ENCODE measurements at places on chromosomes 13 and 19.

DNA sequence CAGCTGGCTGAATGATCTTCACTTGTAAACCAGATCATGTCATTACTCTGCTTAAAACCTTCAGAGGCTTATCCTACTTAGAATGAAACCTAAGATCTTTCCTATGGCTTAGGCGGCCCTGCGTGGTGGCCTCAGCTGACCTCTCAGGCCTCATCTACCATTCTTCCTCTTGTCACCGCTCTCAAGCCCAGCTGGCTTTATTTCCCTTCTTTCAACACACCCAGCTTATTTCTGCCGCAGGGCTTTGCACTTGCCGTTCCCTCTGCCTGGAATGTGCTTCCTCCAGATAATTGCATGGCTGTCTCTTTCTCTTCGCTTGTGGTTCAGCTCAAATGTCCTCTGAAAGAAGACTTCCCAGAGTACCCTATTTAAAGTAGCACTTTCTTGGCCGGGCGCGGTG, 3.6 kb upstream of the ASF1B start:
- no peak for DNase-seq

DNA sequence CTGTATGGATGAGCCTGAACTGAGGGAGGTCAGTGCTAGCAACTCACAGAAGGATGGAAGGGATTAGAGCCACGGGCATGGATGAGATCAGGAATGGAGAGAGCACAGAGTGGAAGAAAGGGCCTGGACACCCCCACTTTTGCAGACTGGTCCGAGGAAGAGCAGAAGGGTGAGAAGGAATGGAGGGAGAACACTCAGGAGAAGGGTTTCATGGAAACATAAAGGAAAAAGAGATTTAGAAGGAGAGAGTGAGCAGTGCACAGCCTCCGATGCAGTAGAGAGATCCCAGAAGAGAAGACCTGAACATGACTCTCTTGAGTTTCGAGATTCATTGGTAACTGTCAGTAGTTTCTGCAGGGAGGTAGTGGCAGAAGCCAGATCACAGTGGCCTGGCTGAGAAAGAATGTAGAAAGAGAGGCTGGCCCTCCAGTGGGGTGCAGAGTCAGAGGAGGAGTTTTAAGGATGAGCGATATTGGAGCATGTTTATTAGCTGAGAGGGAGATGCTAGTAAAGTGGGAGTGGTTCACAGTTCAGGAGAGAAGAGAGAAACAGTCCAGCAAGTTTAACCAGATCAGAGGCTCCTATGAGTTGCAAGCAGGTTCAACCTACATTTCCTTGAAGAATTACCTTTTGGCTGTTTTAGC, 108.9 kb downstream of the ZAR1L start:
- DNase-seq: no peak

- DNase-seq: no peak
Measured at GRCh38 chr19:40321076-40321475, 27.1 kb downstream of the C19orf47 start.

DNA sequence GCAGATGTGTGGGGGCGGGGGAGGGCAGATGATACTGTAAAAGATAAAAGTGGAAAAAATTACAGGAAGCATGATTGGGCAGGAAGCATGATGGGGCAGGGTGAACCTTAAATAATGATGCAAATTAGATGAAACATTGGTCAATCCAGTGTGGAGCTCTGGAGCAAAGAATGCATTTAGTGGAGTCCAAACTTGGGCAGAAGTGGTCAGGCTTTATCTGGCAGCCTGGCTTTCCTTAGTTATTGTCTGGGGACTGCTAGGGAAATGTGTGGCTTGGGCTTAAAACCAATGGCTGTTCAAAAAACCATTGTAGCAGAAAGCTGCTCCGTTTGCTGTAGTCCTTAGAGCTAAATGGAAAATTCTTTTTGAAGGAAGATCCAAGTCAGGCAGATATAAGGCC, 1077.3 kb upstream of the MIR17HG start:
- no peak for DNase-seq

- DNase-seq: no peak
Measured at GRCh38 chr13:72565893-72566292, 161.5 kb downstream of the MZT1 start.

- no peak for DNase-seq
Measured at GRCh38 chr13:20547479-20547908, 19.5 kb upstream of the IFT88 start.

- DNase-seq: peak; percentile 13
Measured at GRCh38 chr13:97028441-97029299, 34.4 kb upstream of the OXGR1 start.

DNA sequence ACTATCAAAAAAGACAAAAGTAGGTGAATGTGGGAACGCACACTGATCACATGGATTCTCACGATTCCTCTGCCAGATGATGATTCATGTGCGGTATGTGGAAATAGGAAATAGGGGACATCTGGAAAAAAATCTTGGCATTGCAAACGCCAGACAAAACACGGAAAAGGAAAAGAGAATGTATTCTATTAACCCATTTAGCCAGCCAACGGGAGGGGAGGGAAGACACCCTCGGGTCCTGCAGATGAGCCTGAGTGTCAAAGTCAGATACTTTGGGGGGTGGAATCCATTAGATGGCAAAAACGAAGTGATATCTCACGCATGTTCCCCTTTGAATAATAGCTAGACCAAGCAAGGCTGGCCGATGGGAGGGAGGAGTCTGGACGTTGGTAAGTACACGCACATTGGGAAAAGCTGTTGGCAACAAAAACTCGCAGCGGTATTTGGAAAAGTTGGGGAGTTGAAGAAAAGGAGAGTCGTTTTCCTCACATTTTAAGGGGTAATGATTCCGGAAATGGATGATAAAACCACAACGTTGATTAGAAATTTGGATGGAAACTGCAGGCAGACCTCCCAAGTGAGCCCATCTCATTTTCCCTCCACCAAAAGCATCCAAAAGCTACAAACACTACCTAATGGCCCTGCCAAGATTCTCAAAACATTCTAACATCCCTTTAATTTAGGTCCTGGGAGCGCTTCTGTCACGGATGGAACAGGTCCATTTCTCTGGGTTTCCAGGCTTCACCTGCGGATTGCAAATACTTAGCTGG, 73.6 kb downstream of the COL4A1 start:
- DNase-seq: no peak

GRCh38 chr19:38139122-38139521, 84.9 kb downstream of the DPF1 start:
- no peak for DNase-seq

DNA sequence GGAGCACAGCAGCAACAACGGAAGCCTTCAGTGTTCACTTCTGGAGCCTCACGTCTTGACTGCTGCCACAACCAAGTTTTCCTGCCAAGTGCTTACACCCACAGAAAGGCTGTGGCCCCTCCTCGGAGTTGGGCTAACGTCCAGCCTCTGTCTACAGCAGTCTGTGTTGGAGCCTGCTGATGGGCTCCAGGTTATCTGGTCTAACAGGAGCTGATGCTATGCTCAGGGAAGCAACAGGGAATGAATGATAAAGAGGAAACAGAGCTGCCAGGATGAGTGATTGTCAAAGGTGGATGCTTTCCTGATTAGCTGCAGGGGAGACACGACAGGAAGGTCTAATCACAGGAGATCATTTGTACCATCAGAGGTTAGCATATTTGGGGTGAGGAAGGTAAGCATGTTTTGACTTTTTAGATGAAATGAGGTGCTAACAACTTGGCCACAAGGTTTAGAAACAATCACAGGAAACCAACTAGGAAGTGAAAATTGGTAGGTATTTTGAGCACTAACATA, 53.8 kb upstream of the RCBTB2 start:
- DNase-seq: no peak

All from stimulated activated CD8-positive, alpha-beta memory T cell treated with anti-CD3 and anti-CD28 coated beads, Interleukin-4, amount 100 ng/mL, for 1 hour (primary cell).